ENCODE measurements at places on chromosomes 1 and 21.

- DNase-seq = no peak
Observed at GRCh38 chr21:24223624-24224023, 1383.7 kb downstream of the MRPL39 start.

- DNase-seq = no peak
Observed at GRCh38 chr1:147600119-147601111, 59.1 kb downstream of the BCL9 start.

DNA sequence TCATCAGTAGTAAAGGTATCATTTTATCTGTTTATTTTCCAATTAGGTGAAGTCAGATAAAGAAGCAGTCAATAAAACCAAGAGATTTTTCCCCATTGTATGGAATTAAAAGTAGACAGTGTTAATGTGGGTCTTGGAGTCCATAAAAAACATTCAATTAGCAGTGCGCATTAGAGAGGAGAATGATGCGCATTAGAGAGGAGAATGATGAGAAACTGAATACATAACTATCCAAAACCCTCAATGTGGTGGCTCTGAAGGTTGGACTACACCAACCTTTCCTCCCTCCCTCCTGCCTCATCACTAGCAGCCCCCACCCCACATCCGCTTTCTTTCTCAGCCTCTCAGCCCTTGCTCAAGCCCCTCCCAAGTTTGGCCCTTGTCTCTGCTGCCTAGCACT, 99.5 kb downstream of the DAB1 start:
- no peak for DNase-seq

GRCh38 chr1:33010932-33011731, 25.6 kb downstream of the AK2 start:
- DNase-seq = no peak

DNA sequence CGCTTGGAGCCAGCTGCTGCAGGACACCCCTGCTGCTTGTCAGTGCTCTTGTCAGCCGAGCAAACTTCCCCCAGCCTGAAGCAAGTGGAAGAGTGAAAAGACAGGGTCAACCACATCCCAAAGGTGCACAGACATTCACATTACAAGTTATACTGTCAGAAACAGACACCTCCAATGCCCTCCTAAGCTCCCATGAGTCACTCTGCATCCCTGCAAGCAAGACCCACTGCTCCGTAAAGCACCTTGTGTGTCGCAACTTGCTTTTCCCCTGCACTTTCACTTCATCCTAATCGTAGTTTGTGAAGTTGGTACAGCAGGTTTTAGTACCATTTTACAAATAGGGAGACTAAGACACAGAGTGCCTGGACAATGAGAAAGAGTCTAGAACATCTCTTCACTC, 51.1 kb downstream of the KCNH1 start:
- DNase-seq = no peak

DNA sequence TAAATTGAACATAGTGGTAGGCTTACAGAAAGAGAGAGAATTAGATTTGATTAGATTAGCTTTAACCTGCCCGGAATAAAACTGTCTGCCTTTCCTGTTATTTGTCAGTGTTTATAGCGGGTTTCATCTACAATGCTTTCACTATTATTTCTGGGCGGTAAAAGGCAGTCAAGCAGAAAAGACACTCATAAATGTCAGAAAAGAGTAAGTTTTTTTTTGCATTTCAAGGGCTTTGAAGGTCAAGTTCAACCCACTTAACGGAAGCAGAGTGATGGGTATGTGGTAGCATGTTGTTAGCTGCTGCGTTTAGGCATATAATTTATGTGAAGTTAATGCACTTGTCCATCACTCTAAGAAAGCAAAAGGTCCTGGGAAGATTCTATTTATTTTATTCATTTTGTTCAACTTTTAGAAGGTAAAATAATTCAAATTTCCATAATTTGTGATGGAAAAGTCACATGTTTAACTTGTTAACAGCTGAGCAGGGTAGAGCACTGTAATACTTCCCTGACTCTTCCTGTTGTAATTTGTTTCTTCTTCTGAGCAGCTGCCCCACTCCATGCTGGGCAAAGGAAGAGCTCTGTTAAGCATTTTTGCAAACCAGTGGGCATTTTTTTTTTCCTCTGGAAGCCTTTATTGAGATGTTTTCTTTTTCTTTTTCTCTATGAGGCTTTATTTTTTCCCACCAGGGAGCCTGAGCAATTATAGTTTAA, 220.1 kb downstream of the ST6GALNAC3 start:
- no peak for DNase-seq

DNA sequence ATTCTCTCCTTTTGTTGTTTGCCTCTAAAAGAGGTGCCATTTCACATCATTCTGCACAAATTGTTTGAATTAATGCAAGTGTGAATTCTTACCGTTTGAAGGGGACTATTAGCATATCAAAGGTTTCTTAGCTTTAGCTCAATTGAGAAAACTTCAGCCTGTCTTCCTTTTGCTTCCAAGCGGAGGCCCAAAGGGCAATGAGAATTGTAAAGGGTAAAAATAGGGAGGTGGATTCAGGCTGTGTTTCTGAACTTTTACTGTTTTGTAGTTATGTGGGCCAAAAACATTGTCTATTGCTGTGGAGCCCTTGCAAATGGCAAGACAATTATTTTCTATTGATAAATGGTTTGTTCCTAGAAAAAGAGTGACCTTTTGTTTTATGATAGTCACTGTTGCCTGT, 3.6 kb downstream of the ADGRL2 start:
- no peak for DNase-seq
